ENCODE measurements at places on chromosomes 12 and 14. TPM values are rescaled to one million over a fixed set of nuclear protein-coding genes. Genes with fewer than 3 reads are reported as not detected.
A peak's percentile ranks its signal among the peaks of the same experiment; 100 is the strongest.

DNA sequence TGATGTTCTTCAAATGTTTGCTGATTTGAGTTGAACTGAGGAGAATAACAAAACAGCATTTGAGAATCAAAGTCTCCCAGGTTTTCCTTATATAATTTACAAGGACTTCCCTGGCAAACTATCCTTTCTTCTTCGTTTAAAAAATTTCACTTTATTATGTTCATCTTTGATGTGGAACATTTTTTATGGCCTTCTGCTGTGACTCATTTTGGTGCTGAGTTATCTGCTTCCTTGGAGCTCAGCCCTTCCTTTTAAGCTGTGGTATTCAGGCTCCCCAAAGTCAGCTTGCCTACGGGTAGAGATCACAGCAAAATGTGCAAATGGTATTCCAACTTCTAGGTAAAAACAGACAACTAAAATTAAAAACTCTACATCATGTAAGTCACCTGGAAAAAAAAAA, 1.4 kb upstream of the ANO4 start:
- DNase-seq, result no peak

GRCh38 chr12:106841510-106842302, 67.2 kb downstream of the RIC8B start:
- peak; percentile 64 for DNase-seq

- no peak for DNase-seq
These were observed 250.5 kb downstream of the ASCL1 start for GRCh38 chr12:103207936-103208335.

DNA sequence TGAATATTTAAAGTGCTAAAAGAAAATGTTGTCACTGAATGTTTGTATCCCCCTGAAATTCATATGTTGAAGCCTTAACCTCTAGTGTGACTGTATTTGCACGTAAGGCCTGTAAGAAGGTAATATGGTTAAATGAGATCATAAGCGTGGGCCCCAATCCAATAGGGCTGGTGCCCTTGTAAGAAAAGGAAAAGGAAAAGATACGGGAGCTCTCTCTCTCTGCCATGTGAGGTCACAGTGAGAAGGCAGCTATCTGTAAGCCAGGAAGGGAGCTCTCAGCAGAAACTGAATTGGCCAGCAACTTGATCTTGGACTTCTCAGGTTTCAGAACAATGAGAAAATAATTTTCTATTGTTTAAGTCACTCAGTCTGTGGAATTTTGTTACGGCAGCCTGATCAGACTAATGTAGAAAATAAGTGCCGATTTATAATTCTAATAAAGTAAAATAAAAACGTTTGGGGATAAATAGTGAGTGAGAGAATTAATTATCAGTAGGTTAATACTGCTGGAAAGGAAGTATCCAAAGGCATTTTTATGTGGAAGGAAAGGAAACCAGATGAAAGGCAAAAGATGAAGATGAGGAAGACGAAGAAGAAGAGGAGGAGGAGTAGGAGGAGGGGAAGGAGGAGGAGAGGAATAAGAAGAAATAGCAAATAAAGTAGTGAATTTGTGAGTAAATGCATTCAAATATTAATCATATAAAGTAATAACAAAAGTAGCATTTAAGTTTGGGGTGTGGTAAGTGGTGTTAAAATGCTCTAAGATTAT, 188.5 kb upstream of the KRR1 start:
- DNase-seq, result no peak

GRCh38 chr12:49921299-49921698, 17.6 kb upstream of the FAIM2 start:
- no peak for DNase-seq

GRCh38 chr14:85221832-85222231, 308.1 kb upstream of the FLRT2 start:
- DNase-seq, result no peak

DNA sequence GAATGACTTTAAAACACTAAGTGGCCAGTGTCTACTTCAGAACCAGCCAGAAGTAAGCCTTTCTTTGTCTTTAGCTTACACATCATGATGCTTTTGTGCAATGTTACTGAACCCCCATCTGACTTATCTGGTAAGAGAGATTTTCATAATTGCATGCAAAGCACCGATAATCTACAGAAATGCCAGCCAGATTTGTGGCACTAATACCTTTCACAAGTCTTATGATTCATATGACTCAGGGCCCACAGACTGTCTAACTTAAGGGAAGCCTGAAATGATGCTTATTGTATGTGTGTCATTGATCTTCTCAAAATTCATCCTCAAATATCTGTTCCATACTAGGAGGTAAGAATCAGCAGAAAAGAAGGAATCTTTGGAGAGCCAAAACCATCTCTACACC, 18.0 kb downstream of the IGF1 start:
- DNase-seq, result no peak

- DNase-seq, result no peak
These were observed 13.9 kb downstream of the TMEM119 start for GRCh38 chr12:108583991-108584390.

GRCh38 chr14:35252451-35252868, 39.7 kb upstream of the PSMA6 start:
- DNase-seq, result no peak

- DNase-seq, result peak; percentile 0
These were observed 229.8 kb downstream of the ALX1 start for GRCh38 chr12:85509857-85510256.

DNA sequence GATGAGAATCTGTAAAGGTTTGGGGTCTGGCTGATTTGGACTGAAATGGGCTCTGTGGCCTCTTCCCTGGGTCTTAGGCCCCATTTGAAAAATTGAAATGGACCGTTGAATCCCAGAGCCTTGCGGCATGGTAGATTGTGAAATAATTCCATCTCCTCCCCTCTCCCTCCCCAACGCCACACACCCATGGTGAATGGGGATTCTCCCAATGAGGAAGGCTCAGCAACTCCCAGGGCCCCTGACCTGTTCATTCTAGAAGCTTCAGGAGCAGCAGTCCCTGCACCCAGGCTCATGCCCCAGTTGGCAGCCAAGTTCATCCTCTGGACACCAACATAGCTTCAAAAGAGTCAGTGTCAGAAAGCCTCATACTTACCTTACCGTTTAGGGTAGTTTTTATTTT, 217.4 kb downstream of the ZFP36L1 start:
- no peak for DNase-seq

GRCh38 chr12:28780096-28780495, 369.0 kb upstream of the FAR2 start:
- no peak for DNase-seq

DNA sequence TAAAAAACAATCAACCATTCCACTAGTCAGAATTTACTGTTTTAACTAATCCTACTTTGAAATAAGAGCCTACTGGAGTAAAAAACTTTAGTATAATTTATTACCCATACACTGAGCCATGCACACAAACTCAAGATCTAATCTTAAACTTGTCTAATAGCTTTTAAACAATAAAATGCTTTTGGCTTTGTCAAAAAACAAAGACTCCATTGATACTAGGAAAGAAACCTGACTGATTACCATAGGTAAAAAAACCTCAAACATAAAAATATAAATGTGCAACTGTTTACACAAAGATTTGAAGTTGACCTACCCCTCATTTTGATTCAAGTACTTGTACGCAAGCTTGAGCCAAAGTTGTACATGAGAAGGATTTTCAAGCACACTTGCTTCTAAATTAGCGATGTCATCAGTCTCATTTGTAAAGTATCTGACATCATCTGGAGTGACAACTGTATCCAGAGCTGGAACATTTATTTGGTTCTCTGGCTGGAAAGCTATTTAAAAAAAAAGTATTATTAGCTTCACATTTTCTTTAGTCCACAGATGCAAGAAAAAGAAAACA, 36.1 kb downstream of the ZFC3H1 start:
- no peak for DNase-seq

DNA sequence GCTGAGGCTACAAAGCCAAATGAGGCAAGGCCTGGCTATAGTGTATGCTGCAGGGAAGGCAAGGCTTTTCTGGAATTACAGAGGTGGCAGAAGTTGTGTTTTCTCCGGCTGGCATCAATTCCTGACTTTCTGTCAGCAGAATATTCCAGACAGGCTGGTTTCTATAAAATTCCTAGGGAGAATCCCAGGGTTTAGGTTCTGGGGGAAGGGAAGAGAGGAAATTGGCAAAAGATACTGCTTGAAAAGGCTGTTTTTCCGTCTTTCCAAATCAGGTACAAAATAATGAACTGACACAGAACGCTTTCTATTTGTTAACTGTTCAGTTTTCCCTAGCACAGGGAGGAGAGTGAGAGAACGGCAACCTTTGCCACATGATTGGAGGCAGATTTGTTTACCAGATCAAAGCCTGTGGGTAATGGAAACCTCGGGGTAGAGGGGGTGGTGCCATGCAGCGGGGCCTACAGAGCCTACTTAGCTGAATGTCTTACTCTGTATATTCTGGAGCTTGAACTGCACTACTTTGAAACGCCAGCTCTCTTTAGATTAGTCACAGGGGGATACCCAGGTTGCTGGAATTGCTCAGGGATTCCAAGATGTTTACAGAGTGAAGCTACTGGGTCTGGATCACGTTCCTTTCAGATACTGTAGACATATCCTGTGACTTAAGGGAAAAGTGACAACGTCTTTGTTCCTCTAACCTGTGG, 65.8 kb upstream of the DACT1 start:
- peak; percentile 41 for DNase-seq

DNA sequence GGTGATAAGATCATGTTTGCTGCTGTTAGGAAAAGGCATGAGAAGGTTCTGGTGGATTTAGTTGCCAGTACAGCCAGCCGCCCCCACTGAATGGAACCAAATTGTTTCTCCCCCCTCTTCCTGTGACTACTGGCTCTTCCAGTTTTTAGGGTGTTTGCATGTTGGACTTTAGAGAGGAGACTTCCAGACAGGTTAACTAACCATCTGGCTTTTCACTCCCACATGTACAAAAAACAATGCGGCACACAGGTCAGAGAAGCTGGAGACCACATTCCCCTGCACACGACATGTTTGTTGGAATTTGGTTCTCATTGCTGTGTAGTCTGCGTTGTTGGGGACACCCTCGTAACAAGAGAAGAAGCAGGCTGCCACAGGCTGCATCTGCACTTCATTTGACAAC, 103.9 kb upstream of the TMEM132C start:
- DNase-seq, result no peak

DNA sequence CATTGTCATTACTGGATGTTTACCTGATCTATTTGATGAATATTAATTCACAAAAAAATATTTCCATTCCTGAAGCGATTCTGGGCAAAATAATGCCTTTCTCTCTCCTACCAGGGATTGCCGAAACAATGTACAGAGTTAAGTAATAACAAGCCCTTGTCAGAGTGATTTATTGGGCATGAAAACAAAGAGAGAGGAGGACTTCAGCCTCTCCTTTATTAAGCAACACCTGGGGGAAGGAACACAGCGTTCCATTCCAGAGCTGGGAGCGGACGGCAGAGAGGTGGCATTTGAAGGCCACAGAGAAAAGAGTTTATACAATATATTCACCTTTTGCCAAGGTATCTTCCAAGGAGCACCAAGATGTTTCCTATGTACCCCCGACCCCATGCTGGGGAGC, 165.8 kb downstream of the KSR2 start:
- no peak for DNase-seq

DNA sequence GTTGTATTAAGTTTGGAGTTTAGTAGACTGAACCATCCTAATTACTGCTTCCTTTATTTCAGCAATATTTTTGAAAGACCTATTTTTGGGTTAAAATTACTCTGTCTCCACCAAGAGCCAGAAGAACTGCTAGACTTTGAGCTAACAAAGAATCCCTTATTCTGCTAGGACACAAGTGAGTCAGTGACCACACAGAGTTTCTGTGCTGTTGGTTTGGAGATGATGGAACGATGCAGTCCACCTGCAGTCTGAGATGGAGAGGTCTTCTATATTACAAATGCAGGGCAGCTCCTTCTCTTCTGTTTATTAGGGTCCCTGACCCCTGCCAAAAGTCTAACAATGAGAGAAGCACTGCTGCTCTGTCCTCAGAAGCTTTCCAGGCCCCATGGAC, 6.7 kb upstream of the STXBP6 start:
- no peak for DNase-seq

DNA sequence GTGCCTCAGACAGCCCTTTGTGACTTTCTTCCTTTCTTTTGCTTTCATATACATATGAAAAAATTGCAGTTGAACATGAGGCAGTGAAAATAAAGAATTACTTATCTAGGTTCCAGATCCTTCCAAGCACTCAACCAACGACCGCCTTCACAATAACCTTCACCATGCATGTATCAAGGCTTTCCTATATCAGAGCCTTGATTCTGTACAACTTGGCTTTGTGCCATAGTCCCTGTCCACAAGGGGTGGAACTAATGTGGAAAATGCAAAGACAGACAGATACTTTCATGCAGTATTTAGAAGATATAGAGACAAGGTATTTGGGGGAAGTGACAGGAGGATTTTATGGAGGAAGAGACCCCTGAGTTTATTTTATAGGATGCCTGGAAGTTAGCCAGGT, 48.6 kb upstream of the PLEKHA5 start:
- no peak for DNase-seq

- DNase-seq, result no peak
These were observed 415.4 kb downstream of the DPF3 start for GRCh38 chr14:72478471-72478893.

- no peak for DNase-seq
These were observed 5.3 kb downstream of the KCNH3 start for GRCh38 chr12:49543914-49544815.

DNA sequence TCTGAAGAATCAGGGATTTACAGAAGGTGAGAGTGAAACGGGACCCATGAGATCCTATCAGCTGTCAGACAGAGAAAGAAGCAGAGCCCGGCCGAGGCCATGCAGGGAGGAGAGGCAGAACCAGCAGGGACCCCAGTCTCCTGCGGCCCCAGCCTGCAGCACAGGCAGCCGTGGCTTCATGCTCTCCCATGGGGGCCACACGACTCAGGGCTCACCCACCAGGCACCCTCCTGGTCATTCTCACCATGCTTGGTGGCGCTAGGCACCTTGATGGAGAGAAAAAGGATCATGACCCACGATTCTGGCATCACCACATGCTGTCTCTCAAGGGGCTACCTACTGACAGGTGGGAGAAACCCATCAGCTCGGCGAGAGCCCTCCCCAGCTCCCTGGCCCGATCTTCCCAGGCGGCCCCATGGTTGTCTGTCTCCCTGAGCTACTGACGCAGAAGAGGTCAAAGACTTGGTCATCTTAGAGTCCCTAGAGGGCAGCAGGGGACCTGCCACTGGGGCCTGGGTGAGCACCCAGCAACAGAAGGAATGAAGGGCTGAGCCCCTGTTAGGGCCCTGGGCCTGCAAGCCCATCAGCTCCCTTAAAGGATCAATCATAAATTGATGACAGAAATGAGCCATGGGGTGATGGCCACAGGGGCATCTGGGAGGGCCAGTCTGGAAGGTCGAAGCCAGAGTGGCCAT, 58.0 kb downstream of the ITPK1 start:
- no peak for DNase-seq

- DNase-seq, result peak; percentile 44
These were observed 21.9 kb upstream of the ZFP36L1 start for GRCh38 chr14:68814539-68815297.

GRCh38 chr12:12086362-12086761, 15.6 kb downstream of the BCL2L14 start:
- DNase-seq, result no peak

The TAS2R43 gene
- 2.3 TPM for total RNA-seq

The PYGL gene
- total RNA-seq, result 0.69 TPM

The PKP2 gene
- total RNA-seq, result 0.31 TPM

The ANKS1B gene
- 1.1 TPM for total RNA-seq

The CPNE6 gene
- total RNA-seq, result not detected

The NINJ2 gene
- 3.4 TPM for total RNA-seq

The PTGER2 gene
- 4.3 TPM for total RNA-seq

The LRRC74A gene
- total RNA-seq, result not detected

The EFS gene
- not detected for total RNA-seq

The OASL gene
- 34.7 TPM for total RNA-seq

The TMCC3 gene
- total RNA-seq, result 0.78 TPM

Data from CD4-positive, alpha-beta T cell (primary cell).